ENCODE measurements at places on chromosomes 6 and 20. TPM values are rescaled to one million over a fixed set of nuclear protein-coding genes. Genes with fewer than 3 reads are reported as not detected.

TAF4 gene
- total RNA-seq: 13.2 TPM

GUCA1A gene
- not detected for total RNA-seq

C4A gene
- 146 TPM for total RNA-seq

CRISP3 gene
- not detected for total RNA-seq

RIMS4 gene
- total RNA-seq: 16.6 TPM

TMC2 gene
- total RNA-seq: 0.15 TPM

GDAP1L1 gene
- not detected for total RNA-seq

IMPG1 gene
- total RNA-seq: 0.15 TPM

RAET1G gene
- not detected for total RNA-seq

BPIFA2 gene
- total RNA-seq: not detected

PFDN4 gene
- total RNA-seq: 19.8 TPM

TRMT11 gene
- 34.3 TPM for total RNA-seq

TMEM244 gene
- not detected for total RNA-seq

CYP24A1 gene
- total RNA-seq: not detected

SMOC2 gene
- 203 TPM for total RNA-seq

DAAM2 gene
- total RNA-seq: 61.5 TPM

VSTM2L gene
- 3.1 TPM for total RNA-seq

DCBLD1 gene
- 13.2 TPM for total RNA-seq

DNA sequence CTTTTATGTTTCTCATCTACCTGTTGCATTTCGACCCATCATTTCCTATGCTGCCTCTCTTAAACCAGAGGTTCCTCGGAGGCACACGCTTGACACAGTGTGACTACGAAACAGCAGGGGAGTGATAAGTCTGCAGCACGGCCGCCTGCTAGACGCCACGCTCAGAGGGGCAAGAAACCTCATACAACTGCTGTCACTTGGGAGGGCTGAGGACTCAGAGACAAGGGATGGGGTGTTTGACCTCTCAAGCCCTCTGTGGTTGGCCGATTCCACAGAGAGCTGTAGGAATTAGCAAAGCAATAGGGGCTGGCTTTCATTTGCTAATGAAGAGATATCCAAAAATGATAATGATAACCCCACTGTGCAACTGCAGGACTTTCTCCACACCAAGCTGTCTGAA, 372.5 kb downstream of the ZFAND3 start:
- peak; percentile 55 for DNase-seq

DNA sequence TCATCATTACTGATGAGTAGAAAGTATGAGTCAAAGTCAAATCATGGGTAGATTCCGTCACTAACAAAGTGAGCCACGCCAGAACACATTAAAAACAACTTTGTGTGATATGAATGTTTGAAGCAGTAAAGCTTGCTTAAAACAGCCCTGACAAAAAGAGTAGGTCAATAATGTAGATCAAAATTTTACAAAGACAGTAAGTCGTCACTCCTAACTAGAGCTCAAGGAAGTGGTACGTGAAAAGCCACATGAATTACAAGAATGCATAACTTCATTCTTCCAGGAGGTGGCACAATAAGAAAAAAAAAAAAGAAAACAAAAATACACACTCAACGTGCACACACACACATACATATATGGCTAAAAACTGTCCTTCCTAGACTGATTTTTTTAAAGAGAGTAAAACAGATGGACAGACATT, 69.9 kb downstream of the HACE1 start:
- no peak for DNase-seq

DNA sequence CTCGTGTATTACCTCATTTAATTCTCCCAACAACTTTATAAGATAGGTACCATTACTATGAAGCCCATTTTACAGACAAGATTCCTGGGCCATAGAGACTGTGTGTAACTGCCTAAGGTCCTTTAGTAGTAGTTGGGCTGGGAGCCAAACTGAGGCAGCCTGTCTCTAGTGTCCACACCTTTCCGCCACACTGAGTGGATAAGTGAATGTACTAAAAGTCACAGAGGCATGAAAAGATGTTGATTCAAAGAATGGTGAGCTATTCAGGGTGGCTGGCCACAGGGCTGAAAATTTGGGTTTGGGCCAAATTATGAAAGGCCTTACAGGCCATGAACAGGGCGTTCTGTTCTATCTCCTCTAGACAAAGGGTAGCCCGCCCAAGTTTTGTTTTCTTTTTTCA, 11.0 kb downstream of the CD24 start:
- DNase-seq: no peak

- DNase-seq: no peak
Measured at GRCh38 chr20:45378191-45378590, at the start of gene TP53TG5. TP53TG5 (minus strand) TSS chr20:45378325; CDS start chr20:45378236, 89 bp downstream.

- no peak for DNase-seq
Measured at GRCh38 chr6:115932481-115932880, 128.2 kb downstream of the FRK start.

DNA sequence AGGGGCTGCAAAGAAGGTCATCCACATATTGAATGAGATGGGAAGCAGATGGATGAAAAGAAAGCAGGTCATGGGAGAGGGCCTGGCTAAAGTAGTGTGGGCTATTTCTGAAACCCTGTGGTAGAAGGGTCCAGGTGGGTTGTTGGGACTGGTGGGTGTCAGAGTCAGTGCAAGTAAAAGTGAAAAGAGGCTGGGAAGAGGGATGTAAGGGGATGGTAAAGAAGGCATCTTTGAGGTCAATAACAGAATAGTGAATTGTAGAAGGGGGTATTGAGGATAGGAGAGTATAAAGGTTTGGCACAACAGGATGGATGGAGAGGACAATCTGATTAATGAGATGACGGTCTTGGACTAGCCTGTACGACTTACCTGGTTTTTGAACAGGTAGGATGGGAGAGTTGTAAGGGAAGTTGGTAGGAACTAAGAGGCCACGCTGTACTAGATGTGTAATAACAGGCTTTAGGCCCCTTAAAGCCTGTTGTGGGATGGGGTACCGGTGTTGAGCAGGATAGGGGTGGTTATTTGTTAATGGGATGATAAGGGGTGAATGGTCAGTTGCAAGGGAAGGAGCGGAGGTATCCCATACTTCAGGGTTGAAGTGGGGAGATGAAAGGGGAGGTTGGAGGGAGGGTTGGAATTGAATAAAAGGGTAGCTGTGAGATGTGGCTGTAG, 748.9 kb upstream of the ADGRB3 start:
- no peak for DNase-seq

GRCh38 chr20:7085467-7085866, 318.0 kb downstream of the BMP2 start:
- no peak for DNase-seq

GRCh38 chr20:24933266-24933908, 15.7 kb upstream of the CST7 start:
- DNase-seq: peak; percentile 34

GRCh38 chr6:22614547-22614946, 45.2 kb downstream of the HDGFL1 start:
- no peak for DNase-seq

DNA sequence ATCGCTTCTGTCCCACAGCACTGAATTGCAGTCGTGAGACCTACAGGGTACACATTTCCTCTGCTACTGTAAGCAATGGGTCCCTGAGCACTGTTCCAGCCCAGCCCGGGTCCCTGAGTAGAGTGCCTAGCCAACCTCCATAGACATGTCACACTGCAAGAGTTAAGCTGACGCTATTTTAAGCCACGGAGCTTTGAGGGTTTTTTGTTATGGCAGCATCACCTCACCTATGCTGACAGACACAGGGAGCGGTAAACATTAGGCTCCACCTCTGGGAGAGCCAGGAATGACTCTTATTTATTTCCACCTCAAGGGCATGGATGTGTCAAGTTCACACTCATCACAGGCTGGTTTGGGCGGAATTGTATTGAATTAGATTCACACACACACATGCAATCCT, 45.1 kb downstream of the GRM4 start:
- no peak for DNase-seq

GRCh38 chr6:156199182-156199581, 578.0 kb upstream of the ARID1B start:
- DNase-seq: no peak

GRCh38 chr6:139446768-139447655, 72.6 kb upstream of the CITED2 start:
- DNase-seq: no peak

- peak; percentile 80 for DNase-seq
Measured at GRCh38 chr6:14108571-14109410, 8.8 kb upstream of the CD83 start.

GRCh38 chr6:146581968-146582367, 16.8 kb upstream of the ADGB start:
- DNase-seq: no peak

- DNase-seq: no peak
Measured at GRCh38 chr6:158938811-158939254, 61.2 kb downstream of the RSPH3 start.

DNA sequence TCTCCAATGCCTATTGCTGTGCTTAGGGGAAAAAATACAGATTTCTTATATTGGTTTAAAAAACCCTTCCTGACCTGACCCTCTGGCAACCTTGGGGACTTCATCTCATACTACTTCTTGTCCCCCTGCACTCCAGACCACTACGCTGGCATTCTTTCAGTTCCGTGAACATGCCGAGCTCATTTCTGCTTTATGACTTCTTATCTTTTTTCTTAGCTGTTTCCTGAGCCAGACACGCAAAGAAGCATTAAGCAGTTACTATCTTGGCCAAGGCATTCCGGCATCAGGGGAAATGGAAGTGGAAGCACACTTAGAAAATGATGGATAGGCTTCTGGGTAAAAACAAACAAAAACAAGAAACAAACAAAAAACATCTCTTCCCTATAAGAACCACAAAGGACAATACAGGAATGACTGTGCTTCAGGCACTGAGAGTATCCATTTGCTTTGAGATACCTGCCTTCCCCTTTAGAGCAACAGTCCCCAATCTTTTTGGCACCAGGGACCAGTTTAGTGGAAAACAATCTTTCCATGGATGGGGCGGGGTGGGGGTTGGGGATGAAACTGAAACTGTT, 4.4 kb upstream of the CCDC28A start:
- no peak for DNase-seq

- no peak for DNase-seq
Measured at GRCh38 chr20:32458837-32459220, 100.7 kb downstream of the ASXL1 start.

GRCh38 chr6:108948181-108948661, 100.0 kb downstream of the ARMC2 start:
- peak; percentile 79 for DNase-seq

DNA sequence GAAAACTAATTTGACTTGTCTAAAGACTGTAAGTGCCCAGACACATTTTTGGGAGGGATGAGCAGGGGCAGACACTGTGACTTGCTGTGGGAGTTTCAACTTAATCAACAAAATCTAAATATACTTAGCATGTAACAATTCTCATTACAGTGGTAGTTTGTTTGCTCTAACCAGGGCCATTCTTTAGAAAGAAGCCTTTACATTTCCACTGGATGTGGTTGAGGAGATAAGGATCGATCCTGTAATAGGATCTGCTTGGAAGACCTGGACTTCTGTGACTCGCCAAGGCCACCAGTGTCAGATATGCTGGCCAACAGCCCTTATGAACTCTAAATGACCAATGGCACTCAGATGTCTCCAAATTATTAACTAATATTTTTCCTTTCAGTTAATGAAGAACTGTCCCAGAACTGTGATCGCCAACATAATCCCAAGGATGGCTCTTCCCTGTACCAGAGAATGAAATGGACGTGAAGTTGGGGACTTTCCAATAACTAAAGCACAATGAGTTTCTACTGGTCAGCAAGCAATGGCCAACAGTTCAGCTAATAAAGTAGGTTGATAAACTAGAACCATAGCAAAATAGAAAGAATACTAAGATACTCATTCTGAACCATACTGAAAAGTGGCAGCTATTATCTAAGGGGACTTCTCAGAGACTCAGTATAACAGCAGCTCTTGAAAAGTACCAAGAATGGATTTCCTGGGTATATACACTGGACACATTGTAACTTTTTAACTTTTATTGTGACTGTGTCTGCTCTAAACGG, 7.5 kb downstream of the SMLR1 start:
- no peak for DNase-seq

DNA sequence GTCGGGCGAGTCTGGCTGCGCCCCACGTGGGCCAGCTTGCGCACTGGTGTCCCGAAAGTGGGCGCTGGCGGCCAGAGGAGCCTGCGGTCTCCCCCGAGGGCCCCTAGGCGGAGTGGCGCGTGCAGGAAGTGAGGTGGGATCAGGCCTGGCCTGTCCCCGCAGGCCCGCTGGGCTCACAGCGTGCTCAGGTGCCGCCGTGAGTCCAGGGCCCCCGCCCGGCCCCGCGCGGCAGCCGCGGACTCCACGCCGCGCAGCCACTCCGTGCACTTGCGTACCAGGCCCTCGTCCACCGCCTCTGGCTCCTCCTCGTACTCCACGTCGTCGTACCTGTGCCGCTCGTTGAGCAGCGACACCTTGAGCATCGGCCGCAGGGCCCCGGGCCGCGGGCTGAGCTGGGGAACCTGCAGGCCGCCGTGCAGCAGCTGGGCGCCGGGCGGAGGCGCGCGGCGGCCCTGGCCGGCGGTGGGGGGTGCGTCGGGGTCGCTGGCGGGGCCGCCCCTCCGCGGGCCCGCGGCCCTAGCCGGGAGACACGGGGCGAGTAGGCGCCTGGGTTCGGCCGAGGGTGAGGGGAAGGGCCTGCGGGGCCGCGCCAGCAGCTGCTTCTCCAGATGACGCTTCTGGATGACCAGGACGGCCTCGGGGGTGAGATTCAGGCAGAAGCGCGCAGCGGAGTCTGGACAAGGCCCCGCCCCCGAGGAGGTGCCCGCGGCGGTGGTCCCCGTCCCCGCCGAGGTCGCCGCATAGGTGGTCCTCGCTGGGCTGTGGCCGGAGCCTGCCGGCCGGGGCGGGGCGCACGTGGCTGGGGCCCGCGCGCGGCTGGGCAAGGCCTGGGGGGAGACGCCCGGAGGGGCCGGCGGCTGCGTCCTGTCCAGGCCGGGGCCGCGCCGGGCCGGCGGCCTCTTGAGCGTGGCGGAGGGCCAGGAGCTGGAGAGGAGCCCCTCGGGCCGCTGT, 835 bp downstream of the PRR18 start:
- no peak for DNase-seq

- no peak for DNase-seq
Measured at GRCh38 chr6:49563006-49563886, 12.8 kb downstream of the C6orf141 start.

DNA sequence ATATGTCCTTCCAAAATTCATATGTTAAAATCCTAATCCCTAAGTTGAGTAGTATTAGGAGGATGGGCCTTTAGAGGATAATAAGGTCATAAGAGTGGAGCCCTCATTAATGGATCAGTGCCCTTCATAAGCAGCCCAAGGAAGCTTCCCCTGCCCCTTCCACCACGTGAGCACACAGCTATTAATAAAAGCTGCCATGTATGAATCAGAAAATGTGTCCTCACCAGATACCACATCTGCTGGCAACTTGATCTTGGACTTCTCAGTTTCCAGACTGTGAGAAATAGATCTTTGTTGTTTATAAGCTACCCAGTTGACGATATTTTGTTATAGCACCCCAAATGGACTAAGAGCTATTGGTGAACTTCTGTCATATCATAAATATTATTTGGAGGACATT, 207.7 kb upstream of the HDDC2 start:
- DNase-seq: no peak

DNA sequence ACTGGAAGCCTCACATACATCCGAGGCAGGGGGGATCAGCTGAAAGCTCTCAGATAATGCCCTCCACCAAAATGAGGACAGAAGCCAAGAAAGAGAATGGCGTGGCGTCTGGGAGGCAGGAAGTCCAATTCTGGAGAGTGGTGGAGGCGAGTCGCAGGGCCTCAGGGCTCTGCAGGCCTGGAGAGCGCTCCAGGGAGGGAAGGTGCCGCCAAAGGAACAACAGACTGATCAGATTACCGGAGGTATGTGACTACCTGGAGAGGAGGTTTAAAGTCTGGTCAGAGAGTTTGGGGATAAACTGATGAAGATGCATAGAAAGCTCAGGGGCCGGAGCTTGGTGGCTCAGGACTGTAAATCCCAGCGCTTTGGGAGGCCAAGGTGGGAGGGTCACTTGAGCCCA, 11.2 kb upstream of the IP6K3 start:
- no peak for DNase-seq
